Adrenal gland (tissue), 19 donors: ENCODE measurements at places on chromosomes 1 and 21.
A peak's percentile ranks its signal among the peaks of the same experiment; 100 is the strongest.

DNA sequence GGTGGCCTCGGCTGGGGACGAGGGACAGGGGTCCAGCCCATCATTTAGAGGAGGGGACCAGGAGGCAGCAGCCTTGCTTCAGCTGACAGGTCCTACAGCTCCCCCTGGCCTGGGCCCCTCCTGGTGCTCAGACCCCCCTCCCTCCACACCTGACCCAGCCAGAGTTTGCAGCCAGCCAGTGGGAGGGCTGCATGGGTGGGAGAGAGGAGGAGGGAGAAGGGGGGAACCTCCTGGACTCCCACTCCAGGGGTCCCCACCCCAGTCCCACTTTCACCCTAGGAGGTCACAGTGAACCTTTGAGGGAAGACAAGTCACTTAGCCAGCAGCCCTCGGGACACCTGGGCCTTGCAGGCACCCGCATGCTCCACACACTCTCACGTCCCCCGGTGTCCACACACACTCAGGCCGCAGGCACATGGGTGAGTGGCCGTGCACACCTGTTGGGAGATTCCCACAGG lies 108.9 kb upstream of the ZBTB40 start:
- no peak for DNase-seq
- H3K27me3 ChIP-seq = no peaks in the 10 kb centered on the region
- no peak overlapping the region for H3K4me3 ChIP-seq
- no peak overlapping the region for H3K27ac ChIP-seq
- peaks cover 25% of the 10 kb centered on the region for H3K4me1 ChIP-seq

GRCh38 chr1:67077593-67077992 lies 23.6 kb upstream of the SLC35D1 start:
- no peaks in the 10 kb centered on the region for H3K4me1 ChIP-seq
- no peaks in the 10 kb centered on the region for H3K27me3 ChIP-seq
- DNase-seq = no peak
- no peak overlapping the region for H3K27ac ChIP-seq
- H3K4me3 ChIP-seq = no peak overlapping the region

DNA sequence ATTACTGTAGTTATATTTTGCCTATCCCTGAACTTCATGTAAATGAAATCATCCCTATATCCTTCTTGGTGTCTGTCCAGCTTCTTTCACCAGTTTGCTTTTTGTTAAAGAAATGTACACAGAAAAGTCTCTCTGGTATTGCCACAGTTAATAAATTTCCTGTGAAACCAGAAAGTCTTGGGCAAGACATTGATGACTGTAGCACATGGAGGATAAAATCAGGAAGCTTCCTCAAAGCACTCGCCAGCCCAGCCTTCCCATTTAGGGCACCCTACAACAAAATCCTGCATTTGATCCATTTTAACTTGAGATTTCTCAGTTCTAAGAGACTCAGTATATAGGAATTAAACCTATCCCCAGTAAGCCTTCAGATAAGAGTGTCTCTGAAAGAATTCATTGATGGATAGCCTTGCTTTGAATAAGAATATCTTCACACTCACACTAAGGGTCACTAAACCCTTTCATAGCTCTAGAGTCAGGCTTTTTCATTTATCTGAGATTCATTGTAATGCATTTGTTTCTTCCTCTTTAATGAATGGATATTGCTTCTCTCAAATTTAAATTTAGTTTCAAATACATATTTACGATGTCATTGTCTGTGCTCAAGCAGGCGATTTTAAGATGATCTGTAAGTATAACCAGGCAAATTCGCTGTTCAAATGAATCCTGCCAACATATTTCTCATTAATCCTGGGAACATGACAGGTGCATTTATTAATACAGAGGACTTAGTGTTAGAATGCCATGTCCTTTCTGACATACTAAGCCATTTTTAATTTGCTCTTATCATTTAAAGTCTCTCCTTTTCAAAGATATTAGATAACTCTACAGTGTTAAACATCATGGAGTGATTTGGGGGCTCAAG lies 153.1 kb downstream of the GRIK1 start:
- no peak overlapping the region for H3K27ac ChIP-seq
- H3K36me3 ChIP-seq = no peaks in the 10 kb centered on the region
- H3K4me3 ChIP-seq = no peak overlapping the region
- no peaks in the 10 kb centered on the region for H3K27me3 ChIP-seq
- no peak for DNase-seq

GRCh38 chr1:221435504-221435904 lies 306.4 kb downstream of the DUSP10 start:
- no peaks in the 10 kb centered on the region for H3K36me3 ChIP-seq
- H3K4me1 ChIP-seq = no peaks in the 10 kb centered on the region
- no peak for DNase-seq

- H3K27ac ChIP-seq = no peak overlapping the region
- no peak overlapping the region for H3K4me3 ChIP-seq
- H3K4me1 ChIP-seq = peaks cover 35% of the 10 kb centered on the region
- DNase-seq = peak; percentile 82
Measured at GRCh38 chr1:103525114-103525606, 339 bp upstream of the RNPC3 start.

DNA sequence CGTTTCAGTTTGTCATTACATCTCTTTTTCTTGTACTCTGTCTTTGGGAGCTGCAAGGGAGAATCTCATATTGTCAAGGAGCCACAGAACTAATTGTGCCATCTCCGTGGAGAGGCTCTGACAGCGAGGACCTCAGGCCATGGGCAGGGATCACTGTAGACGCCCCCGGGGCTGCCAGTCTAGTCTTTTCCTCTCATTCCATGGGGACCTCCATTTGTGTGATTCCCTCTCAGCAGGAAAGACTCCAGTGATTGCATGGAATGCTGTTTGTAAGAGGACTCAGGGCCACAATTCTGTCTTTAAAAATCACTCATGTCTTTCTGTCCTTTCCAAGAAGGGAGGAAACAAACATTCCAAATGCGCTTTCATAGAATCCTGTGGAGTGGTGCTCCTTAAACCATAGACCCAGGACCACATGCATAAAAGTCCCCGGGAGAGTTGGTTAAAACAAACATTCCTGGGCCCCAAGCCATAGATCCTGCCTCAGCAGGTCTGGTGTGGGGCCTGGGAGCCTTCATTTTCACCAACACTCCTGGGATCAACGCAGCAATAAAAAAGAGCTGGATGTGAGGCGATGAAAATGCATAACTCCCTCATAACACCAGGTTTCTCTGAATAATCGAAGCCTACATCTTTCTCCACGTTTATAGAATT lies 104.5 kb downstream of the ZP4 start:
- no peak overlapping the region for H3K27ac ChIP-seq
- no peaks in the 10 kb centered on the region for H3K4me1 ChIP-seq
- H3K4me3 ChIP-seq = no peak overlapping the region
- no peaks in the 10 kb centered on the region for H3K36me3 ChIP-seq
- H3K27me3 ChIP-seq = no peaks in the 10 kb centered on the region

- no peak overlapping the region for H3K4me3 ChIP-seq
- DNase-seq = no peak
- H3K27me3 ChIP-seq = no peaks in the 10 kb centered on the region
- peaks cover 12% of the 10 kb centered on the region for H3K4me1 ChIP-seq
- H3K27ac ChIP-seq = no peak overlapping the region
Measured at GRCh38 chr1:50853325-50853724, 106.7 kb downstream of the FAF1 start.

DNA sequence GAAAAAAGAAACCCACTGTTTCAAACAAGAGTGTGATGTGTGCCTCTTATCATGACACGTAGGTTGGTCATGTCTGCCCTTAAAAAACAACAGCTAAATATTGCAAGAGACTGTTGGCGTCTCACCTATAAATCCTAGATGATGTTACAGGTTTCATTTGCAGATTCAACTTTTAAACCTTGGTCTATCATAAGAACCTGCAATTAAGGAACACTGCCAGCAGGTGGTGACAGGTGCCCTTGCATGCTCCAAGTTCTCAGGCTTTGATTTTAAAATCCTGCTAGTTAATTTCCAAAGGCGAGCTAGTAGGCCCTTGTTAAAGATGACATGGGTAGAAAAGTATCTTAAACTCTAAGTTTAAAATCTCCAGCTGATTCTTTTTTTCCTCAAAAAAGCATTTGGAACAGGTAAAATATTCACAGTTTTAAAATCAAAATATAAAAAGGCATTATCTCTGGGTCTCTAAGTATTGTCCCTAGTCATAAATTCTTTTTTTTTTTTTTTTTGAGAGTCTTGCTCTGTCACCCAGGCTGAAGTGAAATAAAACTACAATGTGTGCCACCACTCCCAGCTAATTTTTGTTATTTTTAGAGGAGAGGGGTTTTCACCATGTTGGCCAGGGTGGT lies 39.1 kb downstream of the CLSTN1 start:
- H3K27me3 ChIP-seq = no peaks in the 10 kb centered on the region
- DNase-seq = peak; percentile 57
- no peak overlapping the region for H3K4me3 ChIP-seq
- H3K36me3 ChIP-seq = no peaks in the 10 kb centered on the region
- no peaks in the 10 kb centered on the region for H3K4me1 ChIP-seq

- no peaks in the 10 kb centered on the region for H3K27me3 ChIP-seq
- no peaks in the 10 kb centered on the region for H3K4me1 ChIP-seq
- H3K27ac ChIP-seq = no peak overlapping the region
- no peak for DNase-seq
Measured at GRCh38 chr1:1144122-1144842, 28.4 kb upstream of the C1orf159 start.

DNA sequence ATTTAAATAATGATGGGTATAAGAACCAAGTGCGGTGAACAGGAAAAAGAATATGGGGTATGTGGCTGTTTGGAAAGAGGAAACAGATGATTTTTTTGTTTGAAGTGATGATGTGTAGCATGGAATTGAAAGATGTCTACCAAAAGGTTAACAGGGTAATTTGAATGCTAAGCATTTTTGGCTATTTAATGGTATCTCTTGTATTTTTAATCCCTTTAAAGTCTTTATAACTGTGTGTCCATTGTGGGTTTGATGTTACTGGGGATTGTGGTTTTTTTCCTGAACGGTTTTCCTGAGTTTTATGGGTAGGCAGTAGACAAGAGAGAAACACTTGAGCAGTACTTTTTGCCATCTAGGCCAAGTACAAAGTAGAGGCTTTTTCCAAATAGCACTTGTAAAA lies 63.2 kb downstream of the PRDM2 start:
- no peak for DNase-seq
- H3K4me1 ChIP-seq = peaks cover 26% of the 10 kb centered on the region
- no peak overlapping the region for H3K4me3 ChIP-seq

- DNase-seq = no peak
- H3K36me3 ChIP-seq = no peaks in the 10 kb centered on the region
Measured at GRCh38 chr1:29387210-29387609, 150.9 kb downstream of the PTPRU start.

DNA sequence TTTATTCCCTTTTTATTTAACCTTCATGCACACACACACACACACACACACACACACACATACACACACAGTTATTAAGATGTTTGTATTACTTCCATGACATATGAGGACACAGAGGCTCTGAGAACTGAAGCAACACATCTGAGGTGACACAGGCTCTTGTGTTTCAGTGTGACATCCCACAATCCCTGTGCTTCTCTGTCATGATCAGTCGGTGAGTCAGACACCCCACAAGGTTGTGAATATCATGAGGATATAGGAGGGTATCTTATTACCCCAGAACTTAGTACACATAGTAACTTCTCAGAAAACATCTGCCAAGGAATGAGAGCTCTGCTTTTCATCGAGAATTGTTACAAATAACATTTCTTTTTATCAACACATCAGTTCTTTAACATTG lies 459.3 kb downstream of the PLPP3 start:
- no peaks in the 10 kb centered on the region for H3K4me1 ChIP-seq
- H3K4me3 ChIP-seq = no peak overlapping the region
- H3K27ac ChIP-seq = no peak overlapping the region
- no peak for DNase-seq

DNA sequence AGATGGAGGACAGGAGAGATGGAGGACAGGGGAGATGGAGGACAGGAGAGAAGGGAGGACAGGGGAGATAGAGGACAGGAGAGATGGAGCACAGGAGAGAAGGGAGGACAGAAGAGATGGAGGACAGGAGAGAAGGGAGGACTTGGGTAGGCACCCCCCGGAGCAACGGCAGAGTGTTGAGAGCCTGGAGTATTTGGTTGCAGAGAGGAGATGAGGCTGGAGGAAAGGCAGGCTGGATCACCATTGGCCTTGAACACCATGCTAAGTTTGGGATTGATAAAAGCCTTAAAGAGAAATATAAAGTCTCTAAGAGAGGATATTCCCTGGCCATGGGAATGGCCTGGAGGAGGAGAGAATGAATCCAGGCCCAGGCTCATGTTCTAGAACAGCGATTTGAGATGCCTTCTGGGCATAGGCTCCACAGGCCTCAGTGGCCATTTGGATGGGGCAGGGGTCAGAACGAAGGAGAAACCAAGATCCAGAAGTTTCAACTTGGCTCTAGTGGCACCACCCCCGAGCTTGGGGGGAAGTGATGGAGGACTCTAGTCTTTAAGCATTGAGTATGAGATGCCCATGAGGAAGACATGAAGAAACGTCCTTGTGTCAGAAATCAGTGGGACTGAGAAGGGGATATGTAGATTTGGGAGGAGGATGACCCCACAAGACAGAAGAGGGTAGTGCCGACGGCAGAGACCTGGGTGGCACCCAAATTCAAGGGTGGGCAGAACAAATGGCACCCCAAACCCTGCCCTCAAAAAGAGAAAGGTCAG lies 47.9 kb upstream of the EDN2 start:
- DNase-seq = no peak
- no peaks in the 10 kb centered on the region for H3K27me3 ChIP-seq
- H3K4me1 ChIP-seq = peaks cover 8% of the 10 kb centered on the region
- no peak overlapping the region for H3K4me3 ChIP-seq
- no peak overlapping the region for H3K27ac ChIP-seq
- no peaks in the 10 kb centered on the region for H3K36me3 ChIP-seq

DNA sequence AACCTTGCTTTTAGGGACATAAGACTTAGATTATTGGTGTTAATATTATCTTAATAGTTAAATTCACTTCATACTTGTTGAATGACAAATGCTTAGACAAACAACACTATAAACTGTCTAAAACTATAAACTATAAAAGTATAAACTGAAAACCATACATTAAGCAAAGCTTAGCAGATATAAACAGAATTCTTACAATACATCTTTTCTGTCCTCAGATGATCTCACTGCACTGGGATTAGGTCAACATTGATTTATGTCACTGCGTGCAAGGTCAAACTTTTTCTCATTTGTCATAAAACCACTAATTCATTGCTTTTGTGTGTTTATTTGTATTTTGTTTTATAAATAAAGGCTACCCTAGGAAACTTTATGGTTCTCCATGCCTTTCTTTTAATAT lies 1491.8 kb downstream of the NCAM2 start:
- no peak overlapping the region for H3K4me3 ChIP-seq
- H3K36me3 ChIP-seq = no peaks in the 10 kb centered on the region
- H3K4me1 ChIP-seq = no peaks in the 10 kb centered on the region
- no peaks in the 10 kb centered on the region for H3K27me3 ChIP-seq
- H3K27ac ChIP-seq = no peak overlapping the region

DNA sequence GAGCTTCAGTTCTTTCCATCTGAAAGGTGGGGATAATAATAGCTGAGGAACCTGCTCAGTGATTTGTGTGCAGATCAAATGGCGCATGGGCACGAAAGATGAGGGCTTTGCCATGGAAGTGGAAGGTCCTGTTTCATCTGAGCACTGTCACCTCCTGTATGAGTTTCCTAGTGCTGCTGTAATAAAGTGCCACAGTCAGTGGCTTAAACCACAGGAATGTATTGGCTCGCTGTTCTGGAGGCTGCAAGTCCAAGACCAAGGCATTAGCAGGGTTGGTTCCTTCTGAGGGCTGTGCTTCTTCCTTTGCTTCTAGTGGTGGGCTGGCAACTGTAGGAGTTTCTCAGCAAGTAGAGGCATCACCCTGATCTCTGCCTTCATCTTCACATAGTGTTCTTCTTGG lies 51.1 kb upstream of the RBM15 start:
- no peaks in the 10 kb centered on the region for H3K36me3 ChIP-seq
- no peak overlapping the region for H3K4me3 ChIP-seq
- H3K27me3 ChIP-seq = no peaks in the 10 kb centered on the region
- H3K27ac ChIP-seq = no peak overlapping the region
- H3K4me1 ChIP-seq = no peaks in the 10 kb centered on the region
- no peak for DNase-seq

GRCh38 chr1:61680500-61680899 lies 44.4 kb downstream of the TM2D1 start:
- H3K27ac ChIP-seq = no peak overlapping the region
- H3K27me3 ChIP-seq = no peaks in the 10 kb centered on the region
- H3K4me1 ChIP-seq = no peaks in the 10 kb centered on the region
